Myocyte (in vitro differentiated cells): ENCODE measurements at places on chromosomes 2 and 18. TPM values are rescaled to one million over a fixed set of nuclear protein-coding genes. Genes with fewer than 3 reads are reported as not detected.

The AP1S3 gene
- total RNA-seq = 0.11 and 0.16 TPM in 2 replicates

The ATOH8 gene
- total RNA-seq = 7.2 and 8.3 TPM in 2 replicates

The BCL2 gene
- total RNA-seq = 2.2 and 4.2 TPM in 2 replicates

The RAB6C gene
- not detected in 2 replicates for total RNA-seq

The DCDC2C gene
- not detected in 2 replicates for total RNA-seq

The SLC23A3 gene
- total RNA-seq = 0.26 TPM in 1 of 2 replicates, not detected in the other

The DAW1 gene
- total RNA-seq = not detected in 2 replicates

The FAM237A gene
- not detected in 2 replicates for total RNA-seq

The LIMS4 gene
- 22.6 and 29.9 TPM in 2 replicates for total RNA-seq

The TUBA3E gene
- not detected in 2 replicates for total RNA-seq

The HK2 gene
- 7.0 and 8.3 TPM in 2 replicates for total RNA-seq

The PNKD gene
- total RNA-seq = 30.6 and 37.8 TPM in 2 replicates

The BCL11A gene
- total RNA-seq = 0.11 and 0.57 TPM in 2 replicates

The CYP26B1 gene
- total RNA-seq = 0.10 and 0.19 TPM in 2 replicates

The GPR35 gene
- 0.56 and 1.7 TPM in 2 replicates for total RNA-seq

The SP140 gene
- 0.42 and 0.80 TPM in 2 replicates for total RNA-seq

GRCh38 chr18:7855671-7856070, 288.6 kb downstream of the PTPRM start:
- no peak for DNase-seq

DNA sequence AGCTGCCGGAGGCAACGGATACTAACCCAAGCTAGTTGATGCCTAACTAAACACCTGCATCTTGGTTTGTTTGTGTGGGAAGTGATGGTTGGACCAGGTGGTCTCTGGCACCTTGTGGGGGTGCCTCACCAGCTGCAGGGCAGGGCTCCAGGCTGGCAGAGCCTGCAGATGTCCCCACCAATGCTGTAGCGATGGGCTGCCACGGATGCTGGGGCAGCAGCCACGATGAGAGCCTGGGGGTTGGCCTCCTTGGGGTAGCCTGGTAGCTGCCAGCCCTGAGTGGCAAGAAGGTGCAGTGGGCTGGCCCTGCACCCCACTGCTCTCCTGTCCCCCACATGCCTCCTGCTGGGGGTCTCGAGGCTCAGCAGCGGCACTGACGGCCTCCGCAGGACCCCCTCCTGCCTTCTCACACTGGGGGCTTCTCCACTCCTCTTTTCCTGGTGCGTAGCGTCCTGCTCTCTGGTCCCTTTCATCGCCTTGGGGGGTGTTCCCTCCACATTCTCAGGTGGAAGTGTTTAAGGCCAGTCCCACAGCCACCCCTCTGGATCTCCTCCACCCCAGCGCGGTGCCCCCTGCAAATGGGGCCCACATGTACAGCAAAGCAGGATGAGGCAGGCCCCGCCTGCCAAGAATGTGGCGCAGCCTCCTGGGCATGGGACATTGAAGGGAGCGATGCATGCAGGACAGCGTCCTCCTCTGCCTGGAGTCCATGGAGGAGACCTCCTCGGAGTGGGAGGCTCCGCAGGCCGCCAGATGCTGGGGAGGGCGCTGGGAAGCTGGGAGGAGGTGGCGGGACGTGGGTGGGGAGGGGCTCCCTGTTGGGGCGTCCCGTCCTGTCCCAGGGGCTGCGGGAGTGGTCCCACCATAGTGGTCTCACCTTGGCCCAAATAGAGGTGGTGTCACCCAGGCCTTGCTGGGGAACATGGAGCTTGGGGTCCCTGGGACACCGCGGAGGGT, 173.1 kb downstream of the ASB1 start:
- no peak for DNase-seq

DNA sequence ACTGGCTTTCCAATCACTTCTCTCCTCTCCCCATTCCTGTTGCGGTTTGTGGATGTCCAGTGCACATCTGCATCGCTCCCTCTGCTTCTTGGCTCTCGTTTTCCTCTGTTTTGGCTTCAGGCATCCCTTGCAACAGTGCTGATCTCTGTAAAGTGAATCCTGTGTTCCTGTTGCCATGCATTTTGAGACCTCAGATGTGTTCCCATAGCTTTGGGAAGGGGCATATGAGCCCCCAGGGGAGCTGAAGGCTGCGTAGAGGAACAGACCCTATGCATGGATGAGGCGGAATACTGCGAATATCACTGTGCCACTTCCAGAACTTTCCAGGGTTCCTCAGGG, 168.4 kb upstream of the HAAO start:
- no peak for DNase-seq

GRCh38 chr2:126686286-126686685, 30.3 kb downstream of the GYPC start:
- DNase-seq = peak; percentile 91

- no peak for DNase-seq
These were observed 244.8 kb upstream of the SLC14A2 start for GRCh38 chr18:45370255-45371010.

GRCh38 chr2:121513597-121514333, 16.9 kb upstream of the RNU4ATAC start:
- no peak for DNase-seq

GRCh38 chr2:209694748-209695147, 76.9 kb upstream of the UNC80 start:
- no peak for DNase-seq

DNA sequence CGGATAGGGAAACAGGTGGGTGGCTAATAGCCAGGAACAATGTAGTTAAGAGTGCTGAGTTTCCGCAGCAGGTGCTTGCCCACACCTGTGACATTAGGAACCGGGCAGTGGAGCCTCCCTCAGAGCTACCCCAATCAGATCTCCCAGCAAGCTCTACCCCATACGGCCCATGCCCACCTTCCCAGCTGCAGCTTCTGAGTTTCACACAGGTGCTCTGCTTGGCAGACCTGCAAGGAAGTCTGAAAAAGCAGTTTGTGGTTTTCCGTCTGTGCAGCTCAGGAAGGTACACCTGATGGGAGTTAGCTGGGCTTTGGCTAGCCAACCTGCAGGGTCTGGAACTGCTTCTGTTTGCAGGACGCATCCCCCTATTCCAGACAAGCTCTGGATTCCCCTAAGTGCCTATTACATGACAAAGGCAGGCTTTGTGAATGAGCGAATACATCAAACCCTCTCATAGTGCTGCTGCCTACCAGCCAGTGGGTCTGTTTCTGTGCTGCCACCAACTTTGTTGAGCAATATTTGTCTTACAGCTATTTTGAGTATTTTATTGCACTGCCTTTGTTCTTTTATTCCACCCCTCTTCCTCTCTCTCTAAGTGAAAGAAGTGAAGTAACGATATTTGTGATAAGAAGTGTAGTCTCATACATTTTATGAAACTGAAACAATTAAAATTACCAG, 24.7 kb upstream of the CEP68 start:
- DNase-seq = no peak

GRCh38 chr18:30957066-30957465, 85.5 kb downstream of the DSC3 start:
- DNase-seq = no peak

- DNase-seq = no peak
These were observed 325.4 kb downstream of the PTPRM start for GRCh38 chr18:7892556-7892955.

DNA sequence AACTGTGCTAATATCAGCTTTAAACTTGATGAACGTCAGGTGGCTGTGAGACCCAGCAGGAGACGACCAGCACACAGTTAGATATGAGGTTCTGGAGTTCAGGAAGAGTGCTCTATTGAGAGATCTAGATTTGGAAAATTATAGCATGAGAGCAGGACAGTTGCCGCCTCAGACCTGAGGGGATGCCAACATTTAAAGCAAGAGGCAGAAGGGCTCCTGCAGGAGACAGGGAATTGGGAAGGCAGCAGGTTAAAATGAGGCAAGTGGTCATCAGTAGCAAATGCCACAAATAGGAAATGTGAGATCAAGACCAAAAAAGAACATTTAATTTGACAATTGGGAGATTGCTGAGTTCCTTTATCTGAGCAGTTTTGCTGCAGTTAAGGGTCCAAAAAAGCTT, 471.9 kb downstream of the TGIF1 start:
- DNase-seq = no peak

- no peak for DNase-seq
These were observed 133.0 kb upstream of the CELF4 start for GRCh38 chr18:37698508-37699040.

GRCh38 chr2:60641811-60642788, 88.6 kb upstream of the BCL11A start:
- DNase-seq = peak; percentile 46

DNA sequence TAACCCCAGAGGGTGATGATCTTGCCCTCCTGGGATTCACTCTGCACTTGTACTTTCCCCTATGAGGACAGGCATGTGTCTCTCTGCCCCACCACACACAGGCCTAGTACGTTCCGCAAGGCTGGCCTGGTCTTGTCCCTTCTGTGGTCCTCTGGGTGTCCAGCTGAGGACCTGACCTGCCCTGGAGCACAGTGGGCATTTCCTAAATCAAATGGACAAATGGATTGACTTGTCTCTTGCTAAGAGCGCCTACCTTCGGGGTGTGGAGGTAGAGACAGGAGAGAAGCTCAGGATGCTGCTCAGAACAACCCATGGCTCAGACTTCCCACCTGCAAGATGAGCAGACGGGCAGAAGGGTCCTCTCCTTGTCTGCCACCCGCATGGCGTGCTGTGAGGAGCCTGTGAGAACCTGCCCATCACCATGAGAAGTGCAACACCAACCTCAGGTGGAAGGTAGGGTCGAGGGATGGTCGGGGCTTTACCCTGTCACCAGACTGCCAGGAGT, 133.6 kb downstream of the MYCN start:
- DNase-seq = no peak

DNA sequence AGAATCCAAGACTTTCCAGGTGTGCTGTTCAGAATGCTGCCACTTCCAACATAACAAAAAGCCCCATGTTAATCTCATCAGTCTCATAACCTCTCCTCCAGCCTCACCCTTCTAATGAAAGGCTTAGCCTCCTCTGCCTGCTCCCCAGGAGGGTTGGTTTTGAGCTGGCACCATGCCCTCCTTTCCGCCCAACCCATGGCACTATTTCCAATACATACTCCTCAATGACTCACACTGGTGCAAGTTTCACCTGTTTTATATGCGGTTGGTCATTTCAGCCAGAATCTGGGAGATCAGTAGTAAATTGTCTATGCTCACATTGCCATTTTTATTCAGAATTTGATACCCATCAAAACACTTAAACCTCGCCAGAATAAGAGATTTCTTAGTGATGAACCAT, 157.6 kb upstream of the NRP2 start:
- peak; percentile 21 for DNase-seq

DNA sequence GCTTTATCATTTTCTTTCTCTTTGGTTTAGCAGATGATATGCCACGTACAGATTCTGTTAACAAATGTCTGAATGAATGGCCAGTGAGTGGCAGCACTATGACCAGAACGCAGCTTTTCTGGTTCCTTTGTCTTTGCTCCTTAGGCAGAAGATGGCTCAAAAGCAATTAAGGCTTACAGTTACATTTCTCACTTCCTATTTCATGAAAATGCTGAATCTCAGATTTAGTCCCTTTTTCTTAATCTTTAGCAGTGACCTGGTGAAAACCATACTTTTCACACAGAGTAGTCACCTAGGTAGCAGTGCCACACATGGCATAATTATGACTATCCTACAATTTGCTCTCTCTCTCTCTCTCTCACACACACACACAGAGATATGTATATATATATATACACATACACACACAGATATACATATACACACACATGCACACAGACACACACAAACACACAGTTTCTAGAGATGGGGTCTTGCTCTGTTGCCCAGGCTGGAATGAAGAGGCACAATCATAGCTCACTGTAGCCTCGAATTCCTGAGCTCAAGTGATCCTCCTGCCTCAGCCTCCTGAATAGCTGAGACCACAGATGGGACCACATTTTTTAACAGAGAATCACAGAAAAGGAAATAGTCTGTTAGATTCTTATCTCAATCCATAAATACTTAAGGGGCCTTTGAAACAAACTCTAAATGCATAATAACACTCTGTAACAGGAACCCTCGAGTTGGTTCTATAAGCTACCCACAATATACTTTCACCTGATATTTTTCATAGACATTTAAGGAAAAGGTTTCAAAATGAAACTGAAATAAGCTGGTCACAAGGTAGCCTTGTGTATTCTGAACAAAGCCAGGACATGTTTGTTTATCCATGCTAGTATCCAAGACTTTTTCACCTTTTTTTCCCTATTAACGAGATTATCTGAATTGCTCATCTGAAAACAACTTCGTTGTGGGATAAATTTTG, 11.6 kb downstream of the PDE6D start:
- no peak for DNase-seq

GRCh38 chr2:45964223-45964841, 312.9 kb downstream of the PRKCE start:
- DNase-seq = peak; percentile 79

- no peak for DNase-seq
These were observed 102.7 kb upstream of the SMAD2 start for GRCh38 chr18:48032876-48033789.

GRCh38 chr2:239566162-239566994, 165.6 kb upstream of the HDAC4 start:
- DNase-seq = no peak

DNA sequence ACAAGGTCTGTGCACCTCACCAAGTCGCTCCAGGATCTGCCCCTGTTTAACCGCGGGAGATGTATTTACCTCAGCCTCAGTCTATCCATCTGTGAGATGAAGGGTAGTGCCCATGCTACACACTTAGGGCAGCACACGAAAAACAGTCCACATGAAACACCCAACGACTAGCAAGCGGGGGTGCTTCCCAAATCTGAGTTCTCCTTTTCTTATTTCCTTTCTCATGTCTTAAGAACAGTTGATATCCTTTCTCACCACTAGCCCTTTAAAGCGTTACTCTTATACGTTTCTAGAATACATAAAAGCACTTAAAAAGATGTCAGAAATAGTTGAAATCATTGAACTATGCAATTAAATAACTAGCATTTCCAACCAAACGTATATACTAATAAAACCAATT, 207.3 kb upstream of the PXDN start:
- no peak for DNase-seq

GRCh38 chr18:4004183-4004829, 450.8 kb downstream of the DLGAP1 start:
- DNase-seq = no peak

- DNase-seq = no peak
These were observed 51.0 kb upstream of the PGAP1 start for GRCh38 chr2:196977507-196977906.

GRCh38 chr2:47089083-47089464, 66.0 kb downstream of the STPG4 start:
- DNase-seq = no peak

DNA sequence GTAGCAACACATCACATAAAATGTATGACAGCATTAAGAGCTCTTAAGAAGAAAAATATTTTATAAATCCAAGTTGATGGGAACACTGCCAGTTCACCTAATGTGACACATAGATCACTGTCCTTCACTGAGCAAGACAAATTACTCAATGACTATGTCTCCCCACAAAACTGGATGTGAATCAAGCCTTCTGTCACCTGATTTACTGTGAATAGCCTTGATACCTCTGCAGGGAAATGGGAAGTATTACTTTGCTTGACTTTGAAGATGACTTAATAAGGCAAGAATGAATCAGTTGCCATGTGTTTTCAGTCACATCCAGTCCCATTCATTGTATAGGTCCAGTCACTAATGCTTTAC, 94.6 kb downstream of the NYAP2 start:
- no peak for DNase-seq

GRCh38 chr2:172089633-172090032, 4.3 kb downstream of the DLX1 start:
- DNase-seq = no peak
